ENCODE measurements at places on chromosomes 4 and X.
A peak's percentile ranks its signal among the peaks of the same experiment; 100 is the strongest.

DNA sequence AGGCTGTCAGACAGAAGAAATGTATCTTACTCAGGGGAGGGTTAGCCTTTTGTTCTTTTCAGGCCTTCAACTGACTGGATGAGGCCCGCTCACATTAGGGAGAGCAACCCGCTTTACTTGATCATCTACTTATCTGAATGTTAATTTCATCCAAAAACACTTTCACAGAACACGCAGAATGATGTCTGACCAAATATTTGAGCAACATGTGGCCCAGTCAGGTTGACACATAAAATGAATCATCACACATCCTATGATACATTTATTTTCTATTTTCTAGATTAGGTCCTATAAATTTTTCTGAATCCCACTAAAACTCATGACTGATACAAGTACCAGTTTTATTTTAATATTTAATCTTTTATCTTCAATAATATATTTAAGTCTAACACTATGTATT lies 260.3 kb downstream of the IL15 start:
- no peak for DNase-seq

- peak; percentile 61 for DNase-seq
Observed at GRCh38 chrX:129637217-129638109, 17.3 kb downstream of the APLN start.

GRCh38 chr4:76690906-76691275 lies 207.1 kb downstream of the SOWAHB start:
- no peak for DNase-seq

GRCh38 chrX:56795309-56795868 lies 66.3 kb downstream of the NBDY start:
- no peak for DNase-seq

DNA sequence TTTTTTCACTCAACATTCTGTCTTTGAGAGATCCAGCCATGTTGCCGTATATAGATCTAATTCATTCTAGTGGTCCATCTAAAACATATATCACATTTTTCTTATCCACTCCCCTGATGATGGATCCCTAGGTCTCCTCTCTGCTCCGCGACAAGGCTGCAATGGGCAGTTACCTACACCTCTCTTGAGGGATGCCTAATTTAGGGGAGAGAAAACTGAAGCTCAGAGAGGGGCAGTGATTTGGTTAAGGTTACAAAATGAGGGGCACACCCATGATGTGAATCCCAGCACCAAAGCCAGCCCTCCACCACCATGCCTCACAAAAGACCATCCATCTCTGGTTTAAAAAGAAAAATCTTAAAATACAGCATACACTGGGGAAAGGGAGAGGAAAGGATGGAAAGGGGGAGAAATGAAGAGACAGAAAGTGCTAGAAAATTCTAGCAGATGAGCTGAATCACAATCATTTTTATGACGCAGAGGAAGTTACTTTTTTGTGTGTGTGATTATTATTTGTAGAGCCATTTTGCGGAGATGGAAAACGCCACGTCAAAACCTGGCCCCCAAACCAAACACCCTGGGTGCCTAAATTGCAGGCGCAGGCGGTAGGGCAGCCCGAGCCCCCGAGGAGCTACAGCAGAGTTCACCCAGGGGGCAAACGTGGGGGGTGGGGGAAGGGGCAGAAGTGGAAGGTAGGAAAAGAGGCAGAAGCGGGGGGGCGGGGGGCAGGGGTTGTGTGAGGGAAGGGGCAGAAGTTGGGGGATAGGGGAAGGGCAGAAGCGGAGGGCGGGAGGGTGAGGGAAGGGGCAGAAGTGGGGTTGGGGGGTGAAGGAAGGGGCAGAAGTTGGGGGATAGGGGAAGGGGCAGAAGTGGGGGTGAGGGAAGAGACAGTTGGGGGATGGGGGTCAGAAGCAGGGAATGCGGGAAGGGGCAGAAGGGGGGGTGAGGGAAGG lies 1.3 kb upstream of the TSPYL2 start:
- peak; percentile 27 for DNase-seq

DNA sequence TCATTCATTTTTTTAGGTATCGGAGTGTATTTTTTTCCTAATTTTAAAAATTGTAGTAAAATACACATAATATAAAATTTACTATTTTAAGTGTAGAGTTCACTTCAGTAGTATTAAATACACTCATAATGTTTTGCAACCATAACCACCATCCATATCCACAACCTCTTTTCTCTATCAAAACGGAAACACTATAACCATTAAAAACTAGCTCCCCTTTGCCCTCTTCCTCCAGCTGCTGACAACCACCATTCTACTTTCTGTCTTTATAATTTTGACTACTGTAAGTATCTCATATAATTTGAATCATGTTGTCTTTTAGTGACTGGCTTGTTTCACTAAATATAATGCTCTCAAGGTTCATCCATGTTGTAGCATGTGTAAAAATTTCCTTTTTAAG lies 205.4 kb upstream of the CXorf51B start:
- DNase-seq: no peak

DNA sequence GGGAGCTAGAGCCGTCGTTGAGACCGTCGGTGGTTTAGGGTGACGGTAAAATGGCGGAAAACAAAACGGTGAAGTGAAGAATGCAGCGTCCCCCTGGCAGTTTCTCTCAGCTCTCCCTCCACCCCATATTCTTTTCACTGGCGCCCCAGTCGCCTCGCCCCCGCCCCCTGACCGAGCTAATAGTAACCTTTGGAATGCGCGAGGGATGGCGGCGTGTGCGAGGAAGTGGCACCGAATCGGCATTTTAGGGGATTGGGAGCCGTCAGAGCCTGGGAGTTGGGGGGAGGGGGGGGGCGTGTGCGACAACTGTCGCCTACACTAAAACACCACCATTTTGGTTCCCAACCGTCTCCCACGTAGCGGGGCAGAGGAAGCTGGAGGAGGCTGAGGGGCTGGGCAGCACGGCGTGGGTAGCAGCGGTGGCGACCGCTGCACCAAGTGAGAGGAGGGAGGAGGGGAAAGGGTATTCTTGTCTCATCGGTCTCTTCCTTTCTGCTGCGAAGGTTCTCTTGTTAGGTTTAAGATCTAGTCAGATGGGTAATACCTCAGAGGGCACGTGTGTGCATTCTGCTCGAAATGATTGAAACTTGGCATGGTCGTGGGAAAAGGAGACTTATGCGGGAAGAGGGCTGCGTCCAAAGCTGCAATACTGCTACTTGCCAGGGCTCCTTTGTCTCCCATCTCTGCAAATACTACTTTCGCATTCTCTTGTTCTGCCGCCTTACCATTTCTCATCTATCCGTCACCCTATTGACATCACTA lies 840 bp downstream of the ZNF711 start:
- DNase-seq: no peak

DNA sequence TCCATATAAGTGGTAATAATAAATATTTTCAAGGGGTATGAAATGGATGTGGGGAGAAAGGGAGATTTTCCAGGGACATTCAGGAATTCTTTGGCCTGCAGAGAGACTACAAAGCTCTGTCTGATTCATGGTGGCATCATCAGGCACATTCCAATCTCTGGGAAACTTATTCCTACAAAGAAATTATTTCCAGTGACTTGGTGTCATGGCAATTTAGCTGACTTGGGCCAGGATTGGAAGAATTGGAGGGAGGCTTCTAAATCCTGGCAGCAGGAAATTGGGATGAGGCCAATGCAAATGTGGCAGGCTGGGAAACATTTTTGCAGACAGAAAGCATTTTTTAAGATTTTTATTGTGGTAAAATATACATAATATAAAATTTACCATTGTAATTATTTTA lies 204.6 kb downstream of the RTL9 start:
- no peak for DNase-seq

DNA sequence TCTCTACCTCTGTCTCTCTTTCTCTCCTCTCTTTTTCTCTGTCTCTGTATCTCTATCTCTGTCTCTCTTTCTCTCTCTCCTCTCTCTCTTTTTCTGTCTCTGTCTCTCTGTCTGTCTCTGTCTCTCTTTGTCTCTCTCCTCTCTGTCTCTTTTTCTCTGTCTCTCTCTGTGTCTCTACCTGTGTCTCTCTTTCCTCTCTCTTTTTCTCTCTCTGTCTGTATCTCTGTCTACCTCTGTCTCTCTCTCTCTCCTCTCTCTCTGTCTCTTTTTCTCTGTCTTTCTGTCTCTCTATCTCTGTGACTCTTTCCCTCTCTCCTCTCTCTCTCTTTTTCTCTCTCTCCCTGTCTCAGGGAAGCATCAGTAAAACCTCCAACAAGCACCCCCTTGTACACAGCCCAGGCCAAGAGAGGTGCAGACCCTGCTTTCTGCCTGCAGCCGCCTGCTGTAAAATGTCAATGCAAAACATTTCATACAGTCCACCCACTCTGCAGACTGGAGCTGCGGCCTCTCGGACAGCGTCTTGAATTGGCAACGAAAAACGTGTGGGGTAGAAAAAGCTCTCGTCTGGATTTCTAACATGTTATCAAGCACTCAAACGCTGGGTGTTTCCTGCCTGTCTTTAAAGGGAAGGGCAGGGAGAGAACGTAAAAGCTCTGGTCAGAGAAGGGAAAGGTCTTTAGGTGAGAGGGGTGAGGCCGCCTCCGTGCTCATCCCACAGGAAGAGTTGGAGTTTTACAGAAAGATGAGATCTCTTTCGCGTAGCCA lies 3.7 kb upstream of the SHOX start:
- DNase-seq: no peak

- no peak for DNase-seq
Observed at GRCh38 chr4:70315928-70316327, 18.9 kb upstream of the CABS1 start.

DNA sequence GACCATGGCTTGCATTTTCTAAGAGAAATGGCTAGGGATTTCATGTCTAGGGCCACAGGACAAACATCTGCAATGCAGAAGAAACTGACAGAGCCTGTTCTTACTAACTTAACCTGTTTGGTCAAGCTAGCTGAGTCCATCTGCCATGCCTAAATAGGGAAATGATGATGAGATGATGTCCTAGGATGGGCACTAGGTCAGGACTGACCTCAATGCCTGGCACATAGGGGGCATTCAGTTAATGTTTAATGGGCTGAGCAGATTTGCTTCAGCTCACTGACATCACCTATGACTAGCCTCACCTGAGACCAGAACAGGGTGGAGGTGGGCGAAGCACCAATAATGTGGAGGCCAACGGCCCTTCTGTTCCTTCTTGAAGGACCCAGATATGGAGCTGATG lies 174.2 kb upstream of the SCML1 start:
- DNase-seq: no peak
